ENCODE measurements at places on chromosomes 13 and 19. TPM values are rescaled to one million over a fixed set of nuclear protein-coding genes. Genes with fewer than 3 reads are reported as not detected.

DNA sequence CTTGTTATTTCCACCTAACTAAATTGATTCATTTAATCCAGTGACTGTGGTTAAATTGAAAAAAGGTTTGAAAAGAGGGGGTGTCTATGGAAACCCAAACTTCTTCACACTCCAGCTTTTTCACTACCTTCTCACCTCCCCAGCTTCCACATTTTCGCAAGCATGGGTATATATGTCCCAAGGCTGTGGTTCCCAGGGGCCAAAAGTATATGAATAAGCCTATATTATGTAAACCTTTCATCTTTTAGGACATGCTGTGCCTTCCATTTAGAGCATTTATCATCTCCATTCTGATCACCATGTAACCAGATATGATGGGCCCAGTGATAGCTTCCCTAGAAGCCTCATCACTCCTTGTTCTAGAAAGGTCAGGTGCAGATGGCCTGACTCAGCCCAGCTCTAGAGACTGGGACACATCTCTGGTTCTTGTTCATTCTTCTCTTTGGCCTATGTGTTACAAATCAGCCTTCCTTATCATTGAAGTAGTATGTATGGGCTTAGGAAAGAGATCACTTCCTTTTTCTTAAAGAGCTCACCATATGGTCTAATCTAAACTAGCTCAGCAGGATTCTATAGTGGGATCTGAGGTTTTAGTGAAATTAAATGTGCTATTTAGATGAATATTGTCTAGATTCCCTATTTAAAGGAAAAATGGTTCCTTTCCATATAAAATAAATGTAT is 19.5 kb upstream of the ARL11 start:
- DNase-seq, result peak; percentile 47

DNA sequence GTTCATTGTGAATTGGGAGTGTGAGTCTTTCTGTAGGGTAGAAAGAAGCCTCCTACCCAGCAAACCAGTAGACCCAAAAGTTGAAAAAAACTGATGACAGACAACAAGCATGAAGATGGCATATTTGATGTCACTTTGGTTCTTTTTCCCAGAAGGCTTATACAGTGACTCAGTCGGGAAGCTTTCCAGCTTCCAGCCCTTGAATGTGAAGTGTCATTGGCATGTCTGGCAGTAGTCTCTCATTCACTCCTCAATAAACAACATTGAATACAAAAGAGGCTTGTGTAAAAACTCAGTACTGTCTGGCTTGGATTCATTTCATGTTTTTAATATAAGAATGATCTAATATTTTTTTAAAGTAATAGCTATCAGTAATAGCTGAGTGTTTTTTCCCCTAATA is 68.7 kb downstream of the IPO5 start:
- DNase-seq, result no peak

DNA sequence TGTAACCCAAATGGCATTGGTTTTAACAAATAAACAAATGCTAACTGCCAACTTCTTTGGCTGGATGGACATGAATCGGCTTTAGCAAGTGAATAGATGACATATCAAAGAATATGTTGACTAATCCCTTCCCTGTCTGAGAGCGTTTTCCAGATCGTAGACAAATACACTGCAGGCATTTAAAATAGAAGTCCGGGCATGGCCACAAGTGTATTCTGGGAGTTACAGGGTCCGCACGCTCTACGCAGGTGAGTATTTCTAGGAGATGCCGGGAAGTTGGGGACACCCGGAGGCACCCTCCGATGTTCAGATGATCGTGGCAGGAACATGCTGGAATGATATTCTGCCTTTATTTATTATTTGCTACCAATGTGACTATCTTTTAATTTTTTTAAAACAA is 53.2 kb upstream of the ZNF536 start:
- DNase-seq, result no peak

- no peak for DNase-seq
Measured at GRCh38 chr19:33477781-33478180, 43.8 kb downstream of the PEPD start.

DNA sequence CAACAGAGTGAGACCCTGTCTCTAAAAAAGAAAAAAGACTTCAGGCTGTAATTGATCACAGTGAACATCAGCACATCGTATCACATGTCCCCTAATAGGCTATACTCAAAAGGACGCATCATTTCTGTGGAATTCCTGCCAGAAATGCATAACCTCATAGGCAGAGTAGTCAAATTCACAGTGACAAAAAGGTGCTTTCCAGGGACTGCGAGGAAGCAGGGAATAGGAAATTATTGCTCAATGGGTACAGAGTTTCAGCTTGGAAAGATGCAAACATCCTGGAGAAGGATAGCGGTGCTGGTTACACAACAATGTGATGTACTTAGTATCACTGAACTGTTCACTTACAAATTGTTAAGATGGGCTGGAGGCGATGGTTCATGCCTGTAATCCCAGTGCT is 41.1 kb upstream of the MRI1 start:
- no peak for DNase-seq

- no peak for DNase-seq
Measured at GRCh38 chr13:111977179-111977506, 89.8 kb upstream of the SOX1 start.

DNA sequence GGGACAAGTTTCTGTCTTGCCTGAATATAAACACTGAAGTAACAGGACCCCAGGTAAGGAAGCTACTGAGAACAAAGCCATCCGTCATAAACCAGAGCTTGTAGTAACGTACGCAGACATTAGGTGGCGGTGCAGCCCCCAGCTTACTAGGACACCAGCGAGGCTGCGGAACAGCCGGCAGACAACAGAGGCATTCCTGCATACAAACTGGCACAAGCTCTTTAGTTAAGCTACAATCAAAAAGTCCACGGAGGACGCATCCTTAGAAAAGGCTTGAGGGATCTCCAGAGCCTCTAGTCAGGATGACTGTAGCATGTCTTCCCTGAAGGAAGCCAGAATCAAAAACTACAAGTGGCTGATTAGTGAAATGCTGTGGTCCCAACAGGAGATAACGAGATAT is 26.2 kb downstream of the ZNF160 start:
- DNase-seq, result peak; percentile 25

GRCh38 chr19:12838182-12838885 is at the start of gene MAST1:
TSS of gene MAST1 (plus strand) at chr19:12838515. CDS start at chr19:12838573, 58 bp downstream.
- peak; percentile 81 for DNase-seq

DNA sequence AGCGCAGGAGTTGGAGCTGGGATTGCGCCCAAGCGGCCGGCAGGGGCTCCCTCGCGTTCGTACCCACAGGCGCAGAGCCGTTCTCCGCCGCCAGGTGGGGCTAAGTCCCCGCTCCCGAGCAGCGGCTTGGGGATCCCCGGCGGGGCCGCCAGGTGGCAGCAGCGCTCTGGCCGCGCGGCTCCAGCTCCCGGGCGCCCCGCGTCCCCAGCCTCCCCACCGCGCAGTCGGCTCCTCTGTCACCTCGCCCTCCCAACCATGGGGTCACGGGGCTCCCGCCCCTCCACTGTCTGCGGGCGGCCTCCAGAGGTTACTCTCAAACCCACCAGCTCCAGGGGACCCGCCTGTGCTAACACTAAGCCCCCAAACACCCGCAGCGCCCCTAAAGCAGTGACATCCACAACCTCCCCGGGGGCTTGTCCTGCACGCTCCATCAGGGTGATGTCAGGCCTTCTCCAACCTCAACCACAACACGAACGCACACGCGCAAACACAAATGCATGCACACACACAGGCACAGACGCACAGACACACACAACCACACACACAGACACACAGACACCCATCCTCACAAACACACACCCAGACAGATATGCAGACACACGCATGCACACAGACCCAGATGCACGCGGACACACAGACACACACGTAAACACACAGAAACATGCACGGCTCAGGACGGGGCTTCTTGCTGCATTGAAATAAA is 18.4 kb upstream of the KCTD15 start:
- DNase-seq, result peak; percentile 82

DNA sequence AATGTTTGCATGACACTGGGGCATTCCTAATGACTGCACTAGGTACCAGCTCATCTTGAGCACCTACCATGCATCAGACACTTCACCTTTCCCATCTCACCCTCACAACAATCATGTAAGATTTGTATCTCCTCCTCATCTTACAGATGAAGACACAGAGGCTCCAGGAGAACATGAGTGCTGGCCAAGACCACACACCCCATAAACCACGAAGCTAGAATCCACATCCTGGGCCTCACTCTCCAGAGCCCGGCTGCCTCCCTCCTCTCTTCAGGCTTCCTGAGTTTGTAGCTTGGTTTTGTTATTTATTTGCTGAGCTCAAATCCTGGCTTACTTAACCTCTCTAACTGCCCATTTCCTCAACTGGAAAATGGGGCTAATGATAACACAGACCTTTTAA is 25.9 kb downstream of the FAM216B start:
- no peak for DNase-seq

GRCh38 chr13:107765724-107766401 is 449.5 kb downstream of the LIG4 start:
- DNase-seq, result no peak

DNA sequence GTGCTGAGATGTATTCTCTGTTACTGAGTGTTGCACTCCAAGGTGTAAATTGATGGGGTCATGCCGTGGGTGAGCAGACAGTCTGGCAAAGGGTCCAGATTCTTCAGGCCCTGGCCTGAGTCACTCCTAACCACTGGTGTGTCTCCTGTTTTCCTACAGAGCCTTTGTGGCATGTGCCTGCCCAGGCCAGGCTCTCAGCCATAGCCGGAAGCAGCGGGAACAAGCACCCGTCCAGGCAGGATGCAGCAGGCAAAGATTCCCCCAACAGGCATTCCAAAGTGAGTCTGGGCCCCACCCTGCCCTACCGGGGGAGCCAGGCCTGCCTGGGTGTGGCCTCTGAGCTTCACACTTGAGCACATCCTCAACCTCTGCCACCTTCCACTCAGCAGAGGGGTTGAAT is 61.9 kb downstream of the DPF1 start:
- DNase-seq, result no peak

DNA sequence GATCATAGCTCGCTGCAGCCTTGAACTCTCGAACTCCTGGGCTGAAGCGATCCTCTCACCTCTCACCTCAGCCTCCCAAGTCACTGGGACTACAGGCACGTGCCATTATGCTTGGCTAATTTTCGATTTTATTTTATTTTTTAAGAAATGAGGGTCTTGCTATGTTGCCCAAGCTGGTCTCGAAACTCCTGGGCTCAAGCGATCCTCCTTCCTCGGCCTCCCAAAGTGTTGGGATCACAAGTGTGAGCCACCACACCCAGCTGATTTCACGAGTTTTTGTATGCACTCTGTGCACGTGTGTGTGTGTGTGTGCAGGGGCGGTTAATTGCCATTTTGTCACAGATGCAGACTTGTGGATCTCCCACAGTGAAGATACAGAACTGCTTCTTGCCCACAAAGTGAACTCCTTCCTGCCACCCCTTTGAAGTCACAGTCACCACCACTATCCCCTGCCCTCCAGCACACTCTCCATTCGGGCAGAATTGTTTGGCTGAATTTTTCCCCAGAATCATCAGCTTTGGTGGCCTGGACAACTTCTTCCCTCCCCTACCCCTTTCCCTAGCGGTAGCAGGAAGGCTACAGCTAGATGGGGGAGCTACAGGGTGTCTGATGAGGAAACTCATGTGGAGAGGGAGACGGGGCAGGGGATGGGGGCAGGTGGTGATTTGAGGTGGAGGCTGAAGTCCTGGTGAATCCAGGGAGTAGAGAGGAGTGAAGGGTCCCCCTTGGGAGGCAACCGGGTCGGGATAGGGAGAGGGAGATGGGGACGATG is 59.6 kb downstream of the CELF5 start:
- no peak for DNase-seq

GRCh38 chr19:30255791-30256495 is 116.2 kb upstream of the ZNF536 start:
- DNase-seq, result no peak

DNA sequence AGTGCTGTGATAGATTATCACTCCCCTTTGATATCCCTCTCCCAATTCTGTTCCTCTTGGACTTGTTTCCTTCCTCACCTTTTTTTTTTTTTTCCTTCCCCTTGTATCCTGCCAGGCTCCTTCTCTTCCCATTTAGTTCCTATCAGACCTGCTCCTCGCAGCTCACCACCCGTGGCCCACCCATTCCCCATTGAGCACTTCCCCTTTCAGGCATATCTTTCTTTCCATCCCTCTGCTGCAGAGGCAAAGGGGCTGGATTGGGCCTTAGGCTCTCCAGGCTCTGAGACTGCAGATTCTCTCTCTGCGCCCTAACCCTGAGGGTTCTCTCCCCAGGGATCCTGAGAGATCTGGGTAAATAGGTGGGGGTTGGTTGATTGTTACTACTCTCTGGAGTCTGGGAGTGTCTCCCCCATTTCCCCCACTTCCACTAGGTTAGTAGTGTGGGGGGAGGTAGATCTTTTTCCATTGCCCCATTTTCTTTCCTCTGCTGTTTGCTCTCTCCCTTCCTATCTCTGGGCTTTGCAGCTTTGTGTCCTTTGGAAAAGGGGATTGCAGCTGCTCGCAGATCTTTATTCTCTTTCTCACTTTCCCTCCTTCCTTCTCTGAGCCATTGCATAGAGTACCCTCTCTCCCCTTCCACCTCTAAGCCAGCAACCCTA is 2.3 kb downstream of the ARHGAP35 start:
- DNase-seq, result no peak

DNA sequence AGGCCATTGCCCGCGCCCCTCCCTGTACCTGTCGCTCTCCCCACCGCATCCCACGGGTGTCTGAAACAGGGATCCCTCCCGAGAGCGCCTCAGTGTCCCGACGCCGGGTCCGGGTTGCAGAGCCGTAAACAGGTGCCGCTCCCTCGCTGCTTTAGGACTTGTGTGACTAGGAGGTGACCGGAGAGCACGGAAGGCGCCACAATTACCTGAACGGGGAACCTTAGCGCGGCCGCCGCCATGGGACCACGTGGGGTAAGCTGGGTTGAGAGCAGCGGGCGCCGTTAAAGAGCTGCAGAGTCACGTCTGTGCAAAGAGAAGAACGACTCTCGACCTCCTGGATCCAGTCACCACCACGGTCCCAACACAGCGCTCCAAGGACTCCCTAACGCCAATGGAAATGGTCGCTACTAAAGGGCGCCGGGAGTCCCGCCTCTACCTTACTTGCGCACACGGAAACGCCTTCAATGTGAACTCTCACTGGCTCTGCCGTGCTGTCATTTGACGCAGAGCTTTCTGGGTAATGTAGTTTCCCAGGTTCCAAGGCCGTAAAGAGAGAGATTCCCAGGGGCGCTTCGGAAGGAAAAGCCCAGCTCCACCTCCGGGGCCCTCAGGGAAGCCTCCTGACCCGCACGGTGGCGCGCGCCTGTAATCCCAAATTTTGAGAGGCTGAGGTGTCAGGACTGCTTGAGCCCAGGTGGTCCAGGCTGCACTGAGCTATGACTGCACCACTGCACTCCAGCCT is at the start of gene ZNF552:
Gene ZNF552 (minus strand): TSS at position 409 of the 742 bp plus-strand sequence. CDS start 170 bp downstream, at position 239.
- peak; percentile 88 for DNase-seq

GRCh38 chr13:95356916-95357315 is 55.7 kb upstream of the ABCC4 start:
- DNase-seq, result no peak

Gene ERICH6B
- total RNA-seq, result not detected

Gene ZNF418
- total RNA-seq, result 1.7 TPM

Gene BLVRB
- total RNA-seq, result 45.0 TPM

Gene CEACAM16
- not detected for total RNA-seq

Gene RFPL4AL1
- not detected for total RNA-seq

Gene SLC1A6
- total RNA-seq, result not detected

Gene ADGRE1
- total RNA-seq, result 0.46 TPM

Gene PSG7
- not detected for total RNA-seq

All from OCI-LY7 (cell line).